ENCODE measurements at places on chromosomes 4 and X.

DNA sequence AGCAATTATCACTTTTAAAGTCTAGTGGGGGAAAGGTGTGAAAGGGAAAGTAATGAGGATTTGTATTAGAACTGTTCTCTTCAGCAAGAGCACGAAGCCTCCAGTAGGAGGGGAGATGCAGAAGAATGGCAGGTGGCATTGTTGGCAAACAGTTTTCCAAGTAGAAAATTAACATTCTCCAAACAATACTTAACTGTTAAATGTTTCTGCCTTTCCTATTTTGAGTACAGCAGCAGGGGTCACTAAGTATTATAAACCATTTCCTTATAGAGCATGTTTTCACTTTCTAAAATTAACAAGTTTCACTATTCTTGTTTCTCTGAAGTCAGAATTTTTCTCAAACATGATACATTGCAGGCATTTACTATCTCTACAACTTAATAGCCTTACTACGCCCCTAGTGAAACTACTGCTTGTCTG is 58.7 kb downstream of the LEF1 start:
- no peak for DNase-seq

DNA sequence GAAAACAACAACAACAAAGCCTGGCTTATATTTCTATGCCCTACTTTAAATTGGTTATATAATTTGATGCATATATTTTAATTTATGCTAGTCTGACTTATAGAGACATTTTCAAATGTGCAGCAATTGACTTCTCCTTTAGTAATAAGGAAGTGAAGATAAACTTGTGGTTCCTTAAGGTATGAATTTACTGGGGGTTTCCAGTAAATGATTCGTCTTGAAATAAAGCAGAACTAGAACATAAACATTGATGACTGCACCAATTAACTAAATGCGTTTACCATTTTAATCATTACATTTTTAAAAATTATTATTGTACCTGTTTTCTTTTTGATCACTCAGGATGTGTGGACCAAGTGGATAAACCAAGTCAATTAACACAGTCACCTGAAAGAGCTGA is 99.6 kb upstream of the CCSER1 start:
- DNase-seq: no peak

DNA sequence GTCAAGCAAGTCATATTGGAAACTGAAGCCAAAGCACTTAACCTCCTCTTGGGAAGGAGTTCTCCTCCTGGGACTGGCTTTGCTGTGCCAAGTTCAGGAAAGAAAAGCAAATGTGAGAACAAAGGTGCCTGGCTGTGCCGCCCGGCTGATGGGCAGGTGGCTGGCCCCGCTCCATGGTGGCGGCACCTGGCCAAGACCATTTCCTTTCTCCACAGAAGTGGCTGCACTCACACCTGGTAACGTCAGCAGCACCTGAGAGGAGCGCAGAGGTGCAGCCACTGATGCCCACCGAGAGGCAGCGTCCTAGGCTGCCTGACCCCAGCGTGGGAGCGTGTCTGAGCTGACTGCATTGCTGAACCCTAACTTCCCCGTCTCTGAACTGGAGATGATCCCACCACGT is 54.3 kb downstream of the DCTD start:
- DNase-seq: no peak

DNA sequence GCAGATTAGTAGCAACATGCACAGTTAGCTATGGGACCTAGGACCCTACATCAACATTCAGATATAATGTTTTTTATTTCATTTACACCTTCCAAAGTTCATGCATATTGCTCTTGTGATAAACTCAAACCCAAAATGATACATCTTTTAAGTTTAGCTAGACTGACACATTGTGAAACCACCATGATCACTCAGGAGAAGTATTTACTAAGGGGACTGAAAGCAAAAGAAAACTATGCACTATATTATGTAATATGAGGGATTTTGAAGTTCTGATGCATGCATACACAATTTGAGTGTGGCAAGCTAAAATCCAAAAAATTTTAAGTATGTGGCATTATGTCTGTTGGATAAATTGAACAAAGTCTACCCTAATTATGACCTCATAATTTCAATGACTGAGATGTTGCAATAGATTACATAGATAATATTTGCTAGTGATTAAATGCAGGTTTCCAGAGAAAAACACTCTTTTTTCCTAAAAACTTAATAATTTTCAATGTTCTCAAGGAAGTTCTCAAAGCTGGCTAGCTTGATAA is 914.8 kb upstream of the GRIA3 start:
- no peak for DNase-seq

GRCh38 chr4:40629401-40630334 is at the start of gene RBM47:
RBM47 (minus strand) TSS chr4:40629864; CDS start chr4:40438893, 190,971 bp downstream.
- no peak for DNase-seq

Measured in esophagus squamous epithelium (tissue), 5 donors.